Effector CD8-positive, alpha-beta T cell (primary cell): ENCODE measurements at places on chromosomes 5 and 9.

DNA sequence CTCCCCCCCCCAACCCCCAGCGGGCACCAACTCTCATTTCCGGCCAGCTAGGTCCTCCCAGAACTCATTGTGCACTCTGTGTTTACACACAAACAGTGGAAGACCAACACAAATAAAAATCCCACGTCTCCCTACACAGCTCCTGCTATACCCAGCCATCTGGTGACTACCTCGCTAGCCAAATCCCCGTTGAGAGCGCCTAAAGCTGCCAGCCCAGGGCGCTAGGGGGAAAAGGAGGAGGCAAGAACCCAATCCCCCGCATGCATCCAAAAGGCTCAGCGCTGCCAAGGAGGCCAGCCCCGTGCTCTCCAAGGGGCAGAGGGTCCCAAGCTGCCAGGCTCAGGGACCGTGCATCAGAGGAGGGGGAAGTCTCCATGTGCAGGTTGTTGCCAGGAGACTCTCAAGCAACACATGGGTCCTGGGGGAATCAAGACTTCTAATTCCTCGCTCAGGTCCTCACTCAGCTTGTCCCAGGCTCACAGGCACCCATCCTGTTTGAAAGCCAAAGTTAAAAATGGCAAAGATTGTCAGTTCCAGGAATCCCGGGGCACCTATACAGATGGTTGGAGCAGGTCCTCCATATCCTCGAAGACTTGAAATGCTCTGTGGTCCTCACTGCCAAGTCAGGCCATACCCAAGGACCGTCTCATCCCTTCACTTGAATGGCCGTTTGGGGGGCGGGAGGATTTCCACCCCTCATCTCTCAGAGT, 2.7 kb downstream of the ASTN2 start:
- DNase-seq, result no peak

DNA sequence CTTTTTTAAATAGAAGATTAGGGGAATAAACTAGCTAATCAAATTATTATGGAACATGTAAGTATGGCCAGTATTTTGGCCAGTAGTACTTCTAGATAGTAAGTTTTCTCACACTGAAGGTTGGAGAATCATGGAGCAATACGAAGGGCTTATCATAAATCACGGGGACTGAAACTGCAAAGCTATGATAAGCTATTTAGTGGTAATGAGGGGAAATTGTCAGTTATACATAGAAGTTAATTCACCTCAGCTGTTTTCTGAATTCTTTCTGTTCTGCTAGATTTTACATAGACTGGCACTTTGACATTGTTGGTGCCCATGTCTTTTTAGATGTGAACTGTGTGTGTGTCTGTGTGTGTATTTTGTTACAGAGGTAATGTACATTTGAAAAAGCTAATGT, 34.5 kb upstream of the FAM151B start:
- DNase-seq, result no peak

GRCh38 chr5:149063896-149064478, 1.1 kb upstream of the SH3TC2 start:
- no peak for DNase-seq

DNA sequence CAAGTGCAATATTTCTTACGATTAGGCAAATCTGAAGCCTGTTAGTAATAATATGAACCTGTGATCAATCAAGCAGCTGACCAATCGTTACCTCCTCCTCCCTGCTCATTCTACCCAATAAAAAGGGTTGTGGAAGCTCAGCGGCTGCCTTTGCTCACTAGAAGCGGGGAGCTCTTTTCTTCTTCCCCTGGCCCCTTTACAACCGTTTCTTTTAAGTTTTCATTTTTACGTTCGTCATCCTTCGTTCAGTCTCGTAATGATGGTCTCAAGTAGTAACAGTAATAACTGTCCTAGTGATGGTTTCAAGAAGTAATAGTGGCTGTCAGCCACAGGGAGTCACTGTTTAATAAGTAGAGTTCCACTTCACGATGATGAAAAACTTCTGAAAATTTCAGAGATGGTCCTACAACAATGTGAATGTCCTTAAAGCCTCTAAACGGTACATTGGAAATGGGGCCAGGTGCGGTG, 6.2 kb downstream of the UGT3A2 start:
- DNase-seq, result no peak
